NCI-H446 (cell line): ENCODE measurements at places on chromosomes 4 and X.

DNA sequence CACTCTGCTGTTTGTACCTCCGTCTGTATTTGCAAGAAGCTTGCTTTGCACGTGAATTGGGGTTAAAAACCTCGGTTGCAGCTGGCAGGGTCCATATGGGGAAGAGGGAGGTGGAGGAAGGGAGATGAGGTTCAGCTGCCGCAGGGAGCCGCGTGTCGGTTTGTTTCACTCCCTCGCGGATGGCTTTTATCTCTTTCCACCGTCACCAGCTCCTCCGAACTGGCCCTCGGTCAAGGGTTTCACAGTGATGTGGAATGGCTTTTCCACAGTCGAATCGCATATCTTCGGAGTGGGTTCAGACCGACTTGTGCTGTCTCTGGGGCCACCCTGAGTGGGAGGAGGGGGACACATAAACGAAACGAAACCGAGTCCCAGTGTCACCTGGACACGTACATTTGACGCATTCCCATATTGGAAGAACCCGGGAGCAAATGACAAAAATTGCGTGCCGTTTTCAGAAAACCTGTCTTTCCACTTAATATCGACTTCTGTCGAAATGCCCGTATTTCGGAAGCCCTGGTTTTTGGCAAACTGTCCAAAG is 929 bp downstream of the ZBTB33 start:
- no peak for DNase-seq

DNA sequence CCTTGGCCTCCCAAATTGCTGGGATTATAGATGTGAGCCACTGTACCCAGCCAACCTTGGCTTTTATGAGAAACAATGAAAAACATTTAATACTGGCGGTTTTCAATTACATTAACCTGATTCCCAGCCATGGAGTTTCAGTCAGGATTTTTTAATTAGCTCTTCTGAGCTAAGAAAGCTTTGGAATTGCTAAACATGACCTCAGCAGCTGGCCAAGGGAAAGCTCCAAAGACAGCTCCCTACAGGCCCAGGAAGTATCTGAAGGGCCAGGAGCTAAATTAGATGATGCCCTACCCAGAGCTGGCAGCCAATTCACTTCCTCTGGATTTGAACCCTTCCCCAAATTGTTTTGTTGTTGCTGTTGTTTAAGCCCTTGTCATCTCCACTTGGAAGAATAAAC is 26.5 kb upstream of the FUNDC1 start:
- DNase-seq, result no peak

- no peak for DNase-seq
These were observed 255.7 kb downstream of the TMEM47 start for GRCh38 chrX:34401411-34401810.

DNA sequence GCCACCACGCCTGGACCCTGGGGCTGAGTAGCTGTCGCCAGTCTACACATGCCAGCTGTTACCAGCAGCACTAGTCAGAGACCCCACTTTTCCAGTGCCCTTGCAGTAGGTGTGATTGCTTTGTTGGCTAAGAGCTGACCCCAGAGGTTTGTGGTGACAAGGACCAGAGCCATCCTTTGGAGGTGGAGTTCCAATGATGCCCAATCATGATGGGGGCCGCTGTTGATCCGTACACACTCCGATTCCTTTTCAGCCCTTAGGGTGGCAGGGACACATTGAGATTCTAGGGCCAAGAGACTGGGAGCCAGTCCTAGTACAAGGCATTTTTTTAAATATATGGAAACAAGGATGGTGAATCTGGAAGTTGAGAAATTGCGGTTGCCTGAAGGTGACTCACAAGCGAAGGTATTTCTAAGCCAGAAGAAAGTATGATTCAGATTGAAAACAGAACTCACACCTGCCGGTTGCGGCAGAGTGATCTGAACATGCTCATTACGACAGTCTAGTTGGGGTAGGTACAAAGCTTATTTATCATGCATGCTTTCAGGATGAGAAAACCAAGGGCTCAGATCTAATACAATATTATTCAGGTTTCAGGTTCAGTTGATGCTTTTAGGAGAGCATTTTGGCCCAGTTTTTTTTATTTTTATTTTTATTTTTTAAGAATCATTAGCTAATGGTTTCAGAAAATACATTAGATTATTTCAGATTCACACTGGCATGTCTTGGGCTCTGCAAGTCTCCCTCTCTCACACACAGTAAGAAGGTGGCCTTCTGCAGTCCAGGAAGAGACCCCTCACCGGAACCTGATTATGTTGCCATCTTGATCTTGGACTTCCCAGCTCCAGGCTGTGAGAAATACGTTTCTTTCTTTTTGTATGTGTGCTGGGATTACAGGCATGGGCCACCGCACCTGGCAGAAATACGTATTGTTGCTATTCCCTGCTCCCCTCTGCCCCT is 43.4 kb downstream of the SHROOM2 start:
- no peak for DNase-seq

- no peak for DNase-seq
These were observed 342.3 kb downstream of the GRXCR1 start for GRCh38 chr4:43234626-43235415.
